ENCODE measurements at places on chromosomes 3 and 15.
A peak's percentile ranks its signal among the peaks of the same experiment; 100 is the strongest.

DNA sequence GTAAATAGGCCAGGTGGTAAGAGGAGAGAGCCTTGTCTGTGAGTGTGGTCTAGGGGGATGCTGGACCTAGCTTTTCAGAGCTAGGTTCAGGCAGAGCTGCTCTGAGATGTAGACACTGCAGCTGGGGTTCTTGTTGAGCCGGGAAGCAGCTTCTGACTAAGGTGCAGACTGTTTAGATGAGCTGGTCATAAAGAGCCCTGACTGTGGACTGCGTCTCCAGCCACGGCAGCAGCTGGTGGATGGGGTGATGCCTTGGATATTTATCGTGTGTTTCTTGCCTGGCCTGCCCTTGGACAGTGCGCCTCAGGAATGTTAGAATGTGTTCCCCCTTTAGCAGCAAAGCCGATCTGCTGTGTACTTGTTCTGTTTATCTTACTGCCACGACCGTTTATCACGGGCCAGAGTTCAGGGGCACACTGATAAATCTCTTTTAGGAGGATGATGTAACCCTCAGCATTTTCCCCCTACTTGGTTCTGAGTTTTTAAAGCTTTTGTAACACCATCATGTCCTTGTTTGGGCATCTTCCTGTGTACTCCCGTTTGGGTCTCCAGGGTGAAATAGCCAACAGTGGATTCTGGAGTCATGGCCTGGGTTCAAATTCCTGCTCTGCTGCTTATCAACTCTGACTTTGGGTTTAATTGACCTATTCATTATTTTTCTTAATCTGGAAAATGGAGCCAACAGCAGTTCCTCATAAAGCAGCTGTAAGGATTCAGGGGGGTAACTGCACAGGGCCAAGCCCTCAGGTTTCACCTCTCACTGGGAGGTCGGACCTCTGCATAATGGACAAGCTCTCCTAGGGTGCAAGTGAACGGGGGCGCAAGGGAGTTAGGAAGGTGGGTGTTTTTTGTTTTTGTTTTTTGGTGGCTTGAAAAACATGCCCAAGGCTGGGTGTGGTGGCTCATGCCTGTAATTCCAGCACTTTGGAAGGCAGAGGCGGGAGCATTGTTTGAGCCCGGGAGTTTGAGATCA is 51.4 kb downstream of the FLNB start:
- DNase-seq: no peak

DNA sequence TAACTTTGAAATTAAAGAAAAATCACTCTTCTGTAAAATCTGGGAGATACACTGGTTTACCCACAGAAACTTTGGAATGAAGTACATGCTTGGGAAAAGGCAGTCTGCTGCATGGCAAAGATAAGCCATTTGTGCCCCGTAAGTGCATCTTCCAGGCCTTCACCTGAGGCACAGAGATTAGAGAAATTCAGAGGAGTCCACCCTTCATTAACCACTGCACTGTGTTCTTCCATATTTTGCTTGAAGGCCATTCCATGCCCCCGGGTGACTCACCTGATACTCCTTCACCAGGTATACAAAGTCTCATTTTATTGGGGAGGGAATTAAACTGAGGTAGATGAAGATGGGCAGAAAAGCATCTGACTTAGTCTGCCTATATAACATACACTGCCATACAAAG is 53.0 kb downstream of the CMSS1 start:
- DNase-seq: no peak

GRCh38 chr3:186417791-186418190 is 55.8 kb upstream of the DGKG start:
- DNase-seq: no peak

DNA sequence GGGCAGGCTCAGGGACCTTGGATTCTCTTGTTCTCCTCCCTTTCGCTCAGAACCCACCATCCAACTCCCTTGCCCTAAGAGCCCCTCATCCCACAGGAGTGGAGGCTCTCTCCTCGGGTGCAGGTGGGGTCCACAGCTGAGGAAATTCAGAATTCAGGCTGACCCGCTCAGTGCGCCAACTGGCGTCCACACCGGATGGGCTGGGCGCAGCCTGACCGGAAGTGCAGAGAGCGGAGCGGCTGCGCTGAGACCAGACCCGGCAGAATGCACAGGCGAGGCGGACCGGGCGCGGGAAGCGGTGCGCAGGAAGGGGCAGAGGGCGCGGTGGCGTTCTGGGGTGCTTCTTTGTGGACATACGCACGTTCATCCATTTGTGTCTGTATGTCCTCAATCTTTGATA is 210.4 kb upstream of the NDN start:
- no peak for DNase-seq

DNA sequence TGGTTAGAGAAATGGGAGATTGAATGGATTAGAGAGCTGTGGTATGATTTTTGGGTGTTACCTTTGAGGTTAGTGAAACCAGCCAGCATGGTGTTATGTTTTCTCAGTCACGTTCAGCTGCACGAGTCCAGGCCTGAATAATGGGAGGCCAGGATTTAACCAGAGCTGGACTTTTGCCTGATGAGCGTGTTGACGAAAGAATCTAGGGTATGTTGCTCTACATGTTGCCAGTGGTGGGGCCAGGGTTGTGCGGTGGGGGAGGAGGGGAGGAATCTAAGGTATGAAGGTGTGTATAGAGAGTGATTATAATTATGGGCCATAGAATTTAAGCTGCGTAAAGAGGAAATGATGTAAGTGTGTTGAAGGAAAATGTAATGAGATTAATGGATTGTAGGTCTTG is 22.8 kb downstream of the MINDY2 start:
- no peak for DNase-seq

DNA sequence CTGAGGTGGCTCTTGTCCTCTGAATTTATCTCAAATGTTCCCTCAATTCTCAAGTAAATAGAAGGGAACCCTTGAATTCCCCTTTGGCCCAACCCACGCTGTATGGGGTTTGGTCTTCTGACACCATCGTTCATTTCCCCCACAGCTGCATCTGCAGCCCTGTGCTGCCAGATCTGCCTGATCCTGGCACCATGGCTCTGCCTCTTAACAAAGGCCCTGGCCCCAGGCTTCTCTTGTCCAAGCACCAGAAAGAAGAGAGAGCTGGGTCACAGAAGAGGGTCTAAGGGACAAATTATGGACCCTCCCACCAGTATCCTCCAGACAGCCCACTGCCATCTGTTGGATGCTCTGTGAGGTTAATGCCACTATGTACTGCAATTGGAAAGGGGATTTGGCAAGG is 1.8 kb downstream of the MAP1A start:
- DNase-seq: peak; percentile 51
